ENCODE measurements at places on chromosomes 3 and 15.

GRCh38 chr3:161401389-161401788 lies 30.1 kb upstream of the SPTSSB start:
- DNase-seq: no peak

DNA sequence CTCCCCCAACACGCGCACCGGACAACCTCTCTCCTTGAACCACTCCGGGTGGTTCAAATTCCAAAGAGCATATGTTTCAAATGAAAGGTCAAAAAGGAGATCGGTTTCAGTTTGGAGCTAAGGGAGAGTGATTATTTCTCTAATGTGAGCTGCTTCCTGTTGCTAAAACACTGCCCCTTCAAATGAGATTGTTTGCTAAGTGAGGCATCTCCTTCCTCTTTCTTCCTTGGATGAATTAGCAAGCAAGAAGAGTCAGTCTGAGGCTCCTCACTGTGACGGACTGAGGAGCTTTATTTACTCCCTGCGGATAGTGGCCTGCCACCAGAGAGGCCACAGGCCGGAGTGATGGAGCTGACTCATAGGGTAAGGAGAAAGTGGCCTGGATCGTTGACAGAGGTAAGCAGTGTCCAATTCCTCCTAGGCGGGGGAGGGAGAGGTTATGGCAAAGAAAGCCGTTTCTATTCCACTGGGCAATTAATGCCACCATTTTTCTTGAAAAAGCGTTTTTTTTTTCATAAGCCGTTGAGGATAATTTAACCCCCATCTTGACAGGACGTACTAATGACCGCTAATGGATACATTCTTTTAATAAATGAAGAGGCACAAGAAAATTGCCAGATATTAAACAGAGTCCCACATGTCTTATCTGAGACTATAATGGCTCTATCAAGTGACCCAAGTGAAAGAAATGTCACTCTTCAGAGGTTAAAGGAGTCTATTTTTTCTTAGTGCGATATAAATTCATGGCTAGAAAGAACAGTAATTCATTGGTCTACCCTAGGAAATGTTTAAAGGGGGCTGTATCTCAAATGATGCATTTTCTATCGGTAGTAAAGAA lies 167.0 kb upstream of the ANKRD28 start:
- no peak for DNase-seq

DNA sequence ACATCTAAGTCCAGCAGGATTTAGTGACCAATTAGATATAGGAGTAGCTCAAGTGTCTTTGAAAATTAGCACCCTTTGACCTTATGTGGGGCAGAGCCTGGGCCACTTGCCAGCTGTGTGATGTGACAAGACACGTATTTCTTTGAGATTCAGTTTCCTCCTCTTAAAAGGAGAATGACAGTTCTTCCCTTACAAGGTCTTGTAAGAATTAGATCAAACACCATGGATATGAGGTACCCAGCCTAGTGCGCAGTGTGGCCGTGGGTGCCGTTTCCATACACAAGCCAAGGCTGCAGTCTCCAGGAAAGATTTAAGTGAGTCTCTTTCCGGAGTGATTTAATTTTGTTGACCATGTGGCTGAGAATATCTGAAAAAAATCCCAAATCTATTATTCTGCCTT lies 46.3 kb downstream of the ARHGAP31 start:
- DNase-seq: no peak

DNA sequence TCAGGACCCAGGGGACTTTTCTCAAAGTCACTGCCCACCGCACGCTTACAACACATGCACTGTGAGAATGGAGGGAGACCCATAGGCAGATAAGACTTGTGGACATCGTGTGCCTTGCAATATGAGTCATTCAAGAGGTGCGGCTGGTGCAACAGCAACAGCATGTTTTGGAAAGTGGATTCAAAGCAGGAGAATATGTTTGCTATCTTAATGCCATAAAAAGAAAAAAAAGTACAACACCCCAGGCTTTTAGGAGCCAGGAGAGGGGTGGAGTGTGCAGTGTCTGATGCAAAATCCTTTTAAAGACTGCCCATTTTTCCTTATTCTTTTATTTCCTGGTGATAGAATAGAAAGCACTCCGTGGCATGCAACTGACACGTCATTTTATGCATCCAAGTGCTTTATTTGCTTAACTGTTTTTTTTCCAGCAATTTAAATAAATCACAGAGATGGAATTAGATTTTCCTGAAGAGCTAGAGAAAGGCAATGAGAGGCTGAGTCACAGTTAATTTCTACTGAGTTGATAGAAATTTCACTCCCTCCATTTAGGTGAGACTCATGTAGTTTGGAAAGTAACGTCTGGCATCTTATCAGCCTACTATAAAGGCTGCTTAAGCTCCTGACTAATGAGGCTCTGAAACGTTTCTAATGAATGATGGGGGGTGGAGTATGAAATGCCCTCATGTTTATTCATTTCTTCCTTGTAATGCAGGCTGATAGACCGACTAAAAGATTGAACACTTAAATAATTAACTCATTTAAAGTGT lies 96.4 kb downstream of the NSUN3 start:
- no peak for DNase-seq

GRCh38 chr15:57873564-57874209 lies 167.2 kb downstream of the POLR2M start:
- peak; percentile 15 for DNase-seq

DNA sequence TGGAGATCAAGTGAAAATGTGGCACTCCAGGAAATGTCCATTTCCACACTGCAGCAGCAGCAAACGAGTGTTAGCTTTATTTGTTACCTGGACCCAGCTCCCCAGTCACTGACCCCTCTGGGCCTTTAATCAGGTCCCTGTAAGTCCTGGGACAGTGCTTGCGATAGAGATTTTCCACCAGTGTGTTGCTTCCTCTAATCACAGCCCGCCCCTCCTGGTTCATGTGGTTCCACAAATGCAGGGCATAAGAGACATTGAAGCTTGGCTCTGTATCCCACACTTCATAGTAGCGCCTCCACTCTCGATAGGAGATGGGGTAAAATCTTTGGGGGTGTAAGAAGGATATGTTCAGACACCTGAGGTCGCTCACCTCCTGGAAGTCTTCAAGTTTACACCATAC lies 8.0 kb downstream of the A4GNT start:
- no peak for DNase-seq

DNA sequence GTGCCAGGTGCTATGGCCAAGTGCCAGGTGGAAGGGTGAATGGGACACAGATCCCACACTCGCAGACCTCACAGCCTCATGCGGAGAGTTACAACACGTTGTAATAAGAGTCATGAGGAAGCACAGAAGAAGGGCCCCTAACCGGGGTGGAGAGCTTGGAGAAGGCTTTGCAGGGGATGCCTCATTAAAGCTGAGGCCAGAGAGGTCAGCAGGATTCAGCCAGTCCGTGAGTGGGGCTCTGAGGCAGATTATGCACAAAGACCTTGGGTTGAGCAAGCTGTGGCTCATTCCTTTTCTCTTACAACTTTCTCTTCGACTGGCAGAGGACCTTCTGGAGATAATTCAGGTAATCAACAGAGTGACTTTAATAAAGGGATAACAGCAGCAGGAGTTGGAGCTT lies 65.3 kb upstream of the SNRK start:
- DNase-seq: no peak

DNA sequence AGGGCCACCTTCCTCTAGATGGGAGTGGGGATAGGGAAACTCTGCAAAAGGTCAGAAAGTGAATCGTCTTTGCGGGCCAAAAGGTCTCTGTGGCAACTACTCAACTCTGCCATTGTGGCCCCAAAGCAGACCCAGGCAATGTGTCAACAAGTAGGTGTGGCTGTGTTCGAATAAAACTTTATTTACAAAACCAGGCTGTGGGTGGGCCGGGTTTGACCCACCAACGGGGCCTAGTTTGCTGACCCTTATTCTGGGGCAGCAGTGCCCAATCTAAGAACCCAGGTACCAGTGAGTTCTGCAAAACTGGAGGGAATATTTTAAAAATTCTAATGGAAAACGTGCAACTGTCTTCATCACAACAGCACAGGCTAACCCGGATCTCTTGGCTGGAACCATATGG lies 40.9 kb downstream of the RORA start:
- DNase-seq: no peak

- DNase-seq: no peak
Observed at GRCh38 chr3:150285601-150286000, 122.5 kb upstream of the TSC22D2 start.

- DNase-seq: no peak
Observed at GRCh38 chr3:156258301-156258700, 137.9 kb downstream of the KCNAB1 start.

- no peak for DNase-seq
Observed at GRCh38 chr3:193932576-193932975, 203.4 kb upstream of the HES1 start.

DNA sequence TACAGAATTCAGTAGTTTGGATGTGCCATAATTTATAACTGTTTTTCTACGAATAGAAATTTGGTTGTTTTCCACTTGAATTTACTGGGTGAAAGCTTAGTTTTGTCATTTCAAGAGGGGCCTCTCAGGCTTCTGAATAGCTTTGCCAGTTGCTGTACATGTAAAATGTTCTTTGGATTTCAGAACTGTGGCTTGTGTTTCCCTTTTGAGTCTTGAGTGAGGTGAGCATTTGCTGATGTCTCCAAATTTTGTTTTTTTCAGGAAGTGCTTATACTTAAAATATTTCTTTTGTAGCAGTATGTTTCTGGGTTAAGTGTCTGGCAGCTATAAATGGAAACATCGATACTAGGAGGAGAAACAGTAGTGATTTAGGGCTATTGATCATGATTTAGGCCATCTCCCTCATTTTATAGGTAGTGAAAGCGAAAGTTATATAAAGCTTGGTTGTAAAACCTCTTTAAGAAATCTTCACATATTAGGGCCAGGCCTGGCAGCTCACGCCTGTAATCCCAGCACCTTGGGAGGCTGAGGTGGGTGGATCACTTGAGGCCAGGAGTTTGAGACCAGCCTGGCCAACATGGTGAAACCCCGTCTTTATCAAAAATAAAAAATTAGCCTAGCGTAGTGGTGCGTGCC lies 9.2 kb upstream of the TRAK1 start:
- no peak for DNase-seq

DNA sequence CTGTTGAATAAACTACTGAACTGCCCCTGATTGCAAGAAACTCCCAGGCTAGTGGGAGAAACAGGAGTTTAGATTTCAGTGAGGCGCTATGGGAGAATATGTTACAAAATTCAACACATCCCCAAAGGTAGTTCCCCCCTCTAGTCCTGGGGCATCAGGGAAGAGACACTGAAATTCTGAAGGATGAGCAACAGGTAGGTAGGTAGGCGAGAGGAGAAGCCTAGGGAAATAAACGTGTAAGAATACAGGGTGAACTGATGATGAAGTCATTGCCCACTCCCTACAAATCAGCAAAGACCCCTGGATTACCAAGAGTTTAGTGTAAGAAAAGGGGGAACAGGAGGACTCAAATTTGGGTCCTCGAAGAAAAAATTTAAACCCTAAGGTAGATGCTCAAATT lies 46.3 kb upstream of the RORA start:
- no peak for DNase-seq

DNA sequence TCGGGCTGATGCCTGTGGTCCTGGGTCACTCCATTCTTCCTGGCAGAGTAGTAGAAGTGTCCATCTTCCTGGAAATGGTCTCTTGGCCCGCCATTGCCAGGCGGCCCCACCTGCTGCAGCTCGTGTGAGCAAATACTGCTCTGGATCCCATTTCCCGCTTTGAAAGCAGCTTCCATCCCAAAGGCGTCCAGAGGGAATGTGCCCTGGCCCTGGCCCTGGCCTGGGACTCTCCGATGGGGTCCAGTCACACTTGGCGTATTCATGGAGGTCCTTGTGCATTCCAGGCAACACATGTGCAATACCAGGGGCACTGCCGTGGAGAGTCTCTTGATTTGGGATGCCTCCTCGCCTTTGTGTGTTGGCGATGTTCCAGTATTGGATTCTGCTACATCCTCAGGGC lies 111.1 kb downstream of the SNRPN start:
- DNase-seq: no peak

- DNase-seq: no peak
Observed at GRCh38 chr3:43223670-43224364, 62.5 kb upstream of the SNRK start.

GRCh38 chr3:124272605-124273151 lies 280.8 kb upstream of the ROPN1 start:
- no peak for DNase-seq

DNA sequence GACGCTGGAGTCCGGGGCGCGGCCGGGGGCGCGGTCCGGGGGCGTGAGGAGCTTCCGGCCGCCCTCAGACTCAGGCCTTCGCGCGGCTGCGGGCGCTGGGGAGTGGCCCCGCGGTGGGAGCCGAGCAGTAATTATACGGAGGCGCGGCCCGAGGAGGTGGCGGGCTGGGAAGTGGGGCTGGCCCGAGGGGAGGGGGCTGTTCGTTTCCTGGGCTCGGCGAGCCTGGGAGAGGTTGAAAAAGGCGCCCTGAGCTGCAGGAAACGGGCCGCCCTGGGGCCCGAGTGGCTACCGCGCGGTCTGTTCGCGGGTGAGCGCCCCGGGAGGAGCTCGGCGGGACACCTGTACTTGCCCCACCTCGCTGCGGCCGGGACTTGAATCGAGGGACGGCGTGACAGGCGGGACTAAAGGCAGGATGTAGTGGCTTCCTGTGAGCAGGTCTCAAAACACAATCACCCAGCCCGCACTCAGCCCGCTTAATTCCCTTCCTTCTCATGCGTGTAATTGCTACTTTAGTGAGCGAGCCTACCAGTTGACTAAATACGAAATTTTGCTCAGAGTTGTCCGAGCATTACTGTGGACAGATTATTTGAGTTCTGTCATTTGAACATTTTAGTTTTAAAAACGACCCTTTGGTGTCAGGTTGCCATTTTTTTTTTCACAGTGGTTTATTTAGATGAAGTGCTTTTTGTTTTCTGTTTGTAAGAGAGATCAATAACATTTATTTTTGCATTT lies 860 bp downstream of the RASA2 start:
- DNase-seq: peak; percentile 83

- no peak for DNase-seq
Observed at GRCh38 chr3:48217449-48217848, 5.8 kb upstream of the CAMP start.

GRCh38 chr3:126034481-126035361 lies 49.2 kb downstream of the SLC41A3 start:
- no peak for DNase-seq
